ENCODE measurements at places on chromosomes 3 and 15.

DNA sequence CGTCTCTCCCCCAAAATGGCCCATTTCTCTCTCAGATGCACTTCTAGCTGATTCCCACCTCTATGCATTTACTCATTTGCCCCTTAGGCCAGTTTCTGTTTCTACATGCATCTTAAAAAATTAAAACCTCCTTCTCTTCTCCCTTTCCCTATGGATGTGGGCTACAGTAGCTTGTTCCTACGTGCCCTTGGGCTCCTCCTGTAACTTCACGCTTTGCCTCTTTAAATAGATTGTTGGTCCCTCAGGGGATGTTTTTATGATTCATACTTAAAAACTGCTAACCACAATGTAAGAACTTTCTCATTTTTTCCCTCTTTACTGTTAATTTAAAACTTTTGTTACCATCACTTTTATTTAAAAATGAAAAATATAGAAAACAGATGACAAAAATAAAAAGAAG lies 185.6 kb upstream of the MRPL3 start:
- no peak for DNase-seq

- no peak for DNase-seq
Observed at GRCh38 chr3:64081235-64081630, 57.9 kb upstream of the PSMD6 start.

DNA sequence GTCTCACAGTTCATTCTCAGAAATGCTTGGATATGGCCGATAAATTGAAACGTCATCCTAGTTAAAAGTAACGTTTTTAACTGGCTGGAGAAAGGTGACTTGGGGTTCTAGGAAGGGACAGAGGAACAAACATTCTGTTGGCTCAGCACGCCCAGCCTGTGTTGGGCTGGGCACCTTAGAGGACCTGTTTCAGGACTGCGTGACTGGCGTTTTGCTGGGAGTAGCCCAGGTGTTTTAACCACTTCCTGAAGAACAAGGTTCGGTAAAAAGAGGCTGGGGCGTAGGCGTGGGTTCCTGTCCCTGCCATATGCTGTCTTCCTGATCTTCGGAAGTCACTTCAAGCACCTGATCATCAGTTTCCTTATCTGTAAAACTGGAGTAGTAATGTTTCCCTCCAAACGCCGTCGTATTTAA lies 1.1 kb upstream of the TLNRD1 start:
- no peak for DNase-seq

DNA sequence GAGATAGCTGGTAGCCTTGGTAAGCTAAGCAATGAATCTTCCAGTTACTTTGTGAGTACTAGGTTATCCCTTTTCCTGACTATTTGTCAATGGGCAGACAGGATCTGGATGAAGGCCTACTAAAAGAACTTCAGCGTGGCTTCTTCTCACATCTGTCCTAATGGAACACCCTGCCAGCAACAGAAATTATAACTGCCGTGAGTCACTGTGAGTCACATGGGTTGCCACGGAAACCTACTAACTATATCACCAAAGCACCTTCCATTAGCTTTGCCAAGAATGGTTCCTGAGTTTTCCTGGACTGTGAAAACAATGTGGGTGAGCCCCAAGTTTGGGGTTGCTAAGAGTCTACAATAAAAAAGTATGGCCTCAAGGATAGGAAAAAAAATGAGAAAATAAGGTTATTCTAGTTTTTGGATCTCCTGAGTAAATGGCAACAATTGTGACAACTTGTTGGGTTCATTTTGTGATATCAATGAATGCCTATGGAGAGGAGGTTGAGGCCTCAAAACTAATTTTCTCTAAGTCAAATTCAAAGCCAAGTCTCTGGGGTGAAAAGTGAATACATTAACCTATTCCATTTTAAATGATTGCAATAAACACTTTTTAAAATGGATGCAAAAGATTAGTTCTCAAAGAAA lies 195.1 kb upstream of the ICE2 start:
- DNase-seq, result peak; percentile 47

DNA sequence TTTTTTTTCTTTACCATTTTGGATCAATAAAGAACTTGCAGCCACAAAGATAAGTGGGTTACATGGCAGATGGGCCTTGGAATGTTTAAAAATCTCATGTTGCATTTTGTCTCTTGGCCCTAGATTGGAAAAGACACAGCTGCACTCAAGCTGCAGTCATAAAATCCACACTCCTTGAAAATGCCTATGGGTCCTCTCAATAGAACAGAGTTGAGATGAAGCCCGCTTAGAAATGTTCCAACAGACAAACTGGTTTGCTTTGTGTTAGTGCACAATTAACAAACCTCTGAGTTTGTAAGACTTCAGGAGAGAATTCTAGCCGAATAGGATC lies 401.2 kb upstream of the CDIN1 start:
- no peak for DNase-seq

DNA sequence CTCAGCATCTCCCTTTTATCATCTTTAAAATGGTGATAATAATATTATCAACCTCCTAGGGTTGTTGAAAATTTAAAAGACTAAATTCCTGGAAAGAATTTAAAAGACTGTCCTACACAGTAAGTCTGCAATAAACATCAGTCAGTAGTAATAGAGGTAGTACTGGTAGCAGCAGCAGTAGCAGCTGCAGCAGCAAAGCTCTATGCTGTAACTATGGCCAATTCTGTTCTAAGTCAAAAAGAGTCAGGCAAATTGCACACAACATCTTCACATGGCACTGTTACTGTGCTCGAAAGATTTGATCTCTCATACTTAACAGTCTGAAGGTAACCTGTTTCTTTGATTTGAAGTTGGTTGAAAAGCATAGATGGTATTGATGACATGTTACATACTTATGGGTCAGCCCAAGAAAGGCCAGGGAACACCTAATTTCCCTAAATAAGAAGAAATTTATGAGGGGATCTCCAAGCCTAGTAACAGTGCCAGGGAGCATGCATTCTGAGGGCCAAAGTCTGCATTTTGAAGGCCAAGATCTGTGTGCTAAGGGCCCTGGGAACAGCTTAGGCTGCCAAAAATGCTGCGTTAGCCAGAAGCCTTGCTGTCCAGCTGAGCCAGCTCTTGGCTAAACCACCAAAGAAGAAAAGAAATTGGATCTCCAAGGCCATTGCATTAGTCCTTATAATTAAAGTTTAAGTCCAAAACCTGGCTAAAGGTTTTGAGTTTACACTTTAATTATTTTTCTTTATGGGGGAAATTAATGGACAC lies 68.2 kb downstream of the SIDT1 start:
- DNase-seq, result peak; percentile 76

DNA sequence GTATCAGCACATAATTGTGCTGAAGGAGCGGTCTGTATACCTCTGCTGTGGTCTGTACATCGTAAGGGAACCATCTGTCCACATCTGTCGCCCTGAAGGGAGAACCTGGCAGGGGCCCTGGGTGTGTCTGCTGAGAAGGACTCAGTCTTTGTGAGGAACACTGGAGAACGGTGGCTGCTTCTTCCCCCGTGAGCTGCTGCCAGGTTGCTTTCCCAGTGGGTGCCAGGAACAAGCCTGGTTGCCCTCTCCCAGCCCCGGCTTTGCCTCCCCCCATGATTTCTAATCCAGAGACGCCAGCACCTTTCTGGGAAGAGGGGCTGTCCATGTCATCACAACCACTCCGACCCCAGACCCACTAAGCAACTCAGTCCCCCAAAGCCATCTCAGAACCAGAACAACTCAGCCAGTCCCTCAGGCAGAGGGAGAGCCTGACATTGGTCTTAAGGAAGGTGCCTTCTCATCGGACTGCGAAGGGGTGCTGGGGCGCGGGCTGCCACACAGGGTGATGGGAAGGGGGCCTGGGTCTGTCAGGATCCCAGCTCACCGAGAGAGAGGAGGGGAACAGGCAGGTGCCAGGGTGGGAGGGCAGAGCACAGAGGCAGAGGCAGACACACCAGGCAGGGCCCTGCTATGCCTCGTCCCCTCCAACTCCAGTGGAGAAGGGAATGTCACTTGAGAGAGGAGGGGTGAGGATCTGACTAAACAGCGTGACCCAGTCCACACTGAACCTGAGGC lies 8.5 kb downstream of the TNK2 start:
- DNase-seq, result no peak

DNA sequence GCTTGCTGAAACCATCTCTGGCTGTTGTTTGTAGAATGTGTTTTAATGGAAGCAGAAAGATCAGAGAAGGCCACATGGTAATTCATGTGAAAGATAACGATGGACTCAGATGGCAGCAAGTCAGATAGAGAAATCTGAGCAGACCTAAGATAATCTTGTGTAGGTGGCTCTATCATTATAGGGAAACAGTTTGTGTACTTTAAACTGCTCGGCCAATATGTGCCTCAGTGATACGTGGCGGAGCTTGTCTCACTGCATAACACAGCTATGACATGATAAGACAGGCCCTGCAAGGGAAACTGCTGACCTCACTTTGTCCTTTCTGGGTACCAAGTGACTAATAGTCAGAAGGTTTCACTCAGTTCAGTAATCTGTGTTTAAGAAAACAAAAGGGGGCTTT lies 51.0 kb downstream of the MME start:
- no peak for DNase-seq

DNA sequence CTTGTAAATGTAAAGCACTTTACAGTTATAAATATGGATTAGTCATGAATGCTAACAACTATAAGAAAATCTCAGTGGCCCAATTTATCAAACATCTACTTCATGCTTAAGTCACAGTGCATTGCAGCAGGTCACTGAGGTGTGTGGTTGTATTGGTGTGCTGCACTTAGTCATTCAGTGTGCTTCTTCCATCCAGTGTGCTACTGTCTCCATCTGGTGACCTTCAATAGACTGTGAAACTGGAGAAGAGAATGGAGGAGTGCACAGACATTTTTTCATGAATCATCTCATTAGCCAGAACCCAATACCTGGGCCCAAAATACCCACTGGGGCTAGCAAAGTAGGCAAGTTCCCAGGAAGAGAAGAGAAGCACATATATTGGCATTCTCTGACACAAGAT lies 199.6 kb downstream of the SHOX2 start:
- DNase-seq, result no peak

- no peak for DNase-seq
Observed at GRCh38 chr15:96296264-96296663, 34.2 kb upstream of the NR2F2 start.

GRCh38 chr3:197169028-197169427 lies 129.4 kb downstream of the DLG1 start:
- no peak for DNase-seq

DNA sequence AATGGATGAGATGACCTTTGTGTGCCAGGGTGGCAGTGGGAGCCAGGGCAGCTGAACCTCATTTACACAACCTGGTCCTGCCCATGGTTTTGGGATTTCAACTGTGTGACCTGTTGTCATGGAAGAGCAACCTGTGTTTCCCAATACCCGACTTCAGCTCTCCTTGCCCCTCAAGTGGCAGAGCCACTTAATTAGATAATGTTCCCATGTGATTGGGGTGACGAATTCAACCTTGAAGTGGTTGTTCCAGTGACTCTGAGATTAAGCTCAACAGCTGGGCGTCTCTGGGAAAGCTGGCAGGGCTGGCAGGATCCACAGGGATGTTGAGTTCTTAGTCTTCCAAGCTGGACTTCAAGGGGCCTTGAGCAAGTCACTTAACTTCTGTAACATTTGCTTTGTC lies 71.0 kb downstream of the THSD4 start:
- DNase-seq, result no peak

DNA sequence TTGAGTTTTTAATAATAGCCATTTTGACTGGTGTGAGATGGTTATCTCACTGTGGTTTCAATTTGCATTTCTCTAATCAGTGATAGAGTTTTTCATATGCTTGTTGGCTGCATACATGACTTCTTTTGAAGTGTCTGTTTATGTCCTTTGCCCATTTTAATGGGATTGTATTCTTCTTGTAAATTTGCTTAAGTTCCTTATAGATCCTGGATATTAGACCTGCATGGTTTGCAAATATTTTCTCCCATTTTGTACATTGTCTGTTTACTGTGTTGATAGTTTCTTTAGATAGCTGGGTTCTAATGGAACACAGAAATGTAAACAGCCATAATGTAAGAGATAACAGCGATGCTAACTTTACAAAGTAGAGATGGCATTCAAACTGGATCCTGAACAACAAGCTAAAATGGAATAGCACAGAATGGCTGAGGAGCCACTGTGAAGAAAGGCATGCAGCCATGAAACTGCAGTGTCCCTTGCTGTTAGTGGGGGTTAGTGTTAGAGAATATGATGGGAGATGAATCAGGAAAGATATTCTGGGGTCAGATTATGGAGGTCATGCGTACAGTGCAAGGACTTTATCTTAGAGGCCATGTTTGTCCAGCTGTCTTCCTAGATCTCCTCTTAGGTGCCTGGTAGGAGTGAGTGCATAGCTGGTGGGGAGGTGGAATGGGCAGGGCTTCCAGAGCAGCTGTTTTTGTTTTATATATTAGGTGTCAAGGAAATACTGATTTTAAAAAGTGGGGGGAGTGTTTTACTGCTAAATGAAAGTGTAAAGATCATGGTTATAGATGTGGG lies 48.1 kb downstream of the BBS4 start:
- DNase-seq, result no peak

DNA sequence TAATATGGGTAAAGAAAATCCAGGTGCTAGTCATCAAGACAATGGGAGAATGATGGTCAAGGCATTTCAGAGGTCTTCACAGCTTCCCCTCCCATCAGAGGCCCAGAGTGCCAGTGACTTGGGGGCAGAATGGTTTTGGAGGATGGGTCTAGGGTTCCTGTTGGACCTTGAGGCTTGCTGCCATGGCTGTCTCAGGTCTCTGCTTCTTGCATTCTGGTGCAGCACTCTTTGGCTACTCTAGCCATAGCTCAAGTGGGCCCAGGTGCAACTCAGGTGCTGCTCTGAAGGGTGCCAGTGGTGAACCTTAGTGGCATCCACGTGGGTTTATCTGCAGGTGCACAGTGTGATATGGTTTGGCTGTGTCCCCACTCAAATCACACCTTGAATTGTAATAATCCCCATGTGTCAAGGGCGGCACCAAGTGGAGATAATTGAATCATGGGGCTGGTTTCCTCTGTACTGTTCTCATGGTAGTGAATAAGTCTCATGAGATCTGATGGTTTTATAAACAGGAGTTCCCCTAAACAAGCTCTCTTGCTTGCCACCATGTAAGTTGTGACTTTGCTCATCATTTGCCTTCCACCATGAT lies 48.5 kb upstream of the PEX5L start:
- no peak for DNase-seq

DNA sequence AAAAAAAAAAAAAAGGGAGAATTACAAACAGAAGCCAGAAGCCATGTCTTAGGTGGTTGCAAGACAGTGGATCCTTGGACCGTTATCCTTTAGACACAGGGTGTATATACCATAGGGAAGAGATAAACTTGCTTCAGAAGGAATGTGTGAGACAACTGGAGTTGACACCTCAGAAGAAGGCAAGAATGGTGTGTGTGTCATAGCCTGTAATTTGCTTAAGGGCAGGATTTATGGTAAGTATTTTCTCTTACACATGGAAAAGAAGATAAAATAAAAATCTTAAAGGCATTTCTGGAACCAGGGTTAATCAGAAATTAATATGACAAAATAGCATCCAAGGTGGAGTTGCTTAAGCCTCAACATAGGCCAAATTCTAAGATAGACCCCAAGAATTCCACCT lies 19.3 kb upstream of the DNAJC19 start:
- DNase-seq, result no peak

GRCh38 chr15:39997031-39997430 lies 42.0 kb downstream of the SRP14 start:
- no peak for DNase-seq

GRCh38 chr3:187540847-187541246 lies 129.3 kb downstream of the SST start:
- no peak for DNase-seq
